ENCODE measurements at places on chromosomes 3 and 15. TPM values are rescaled to one million over a fixed set of nuclear protein-coding genes. Genes with fewer than 3 reads are reported as not detected.

Gene TNFSF10
- 30.8 TPM for total RNA-seq

Gene PLSCR2
- total RNA-seq, result not detected

Gene ANKRD34C
- not detected for total RNA-seq

Gene WNT5A
- total RNA-seq, result 109 TPM

Gene PRR23A
- total RNA-seq, result not detected

Gene SLC6A11
- total RNA-seq, result 1.6 TPM

Gene ISLR
- 0.29 TPM for total RNA-seq

Gene IL5RA
- total RNA-seq, result 0.80 TPM

Gene AP3B2
- total RNA-seq, result 0.24 TPM

Gene CPNE4
- total RNA-seq, result not detected

Gene LYZL4
- 0.23 TPM for total RNA-seq

Gene SMCO1
- total RNA-seq, result not detected

Gene BTD
- 10.6 TPM for total RNA-seq

Gene SGO1
- total RNA-seq, result 13.3 TPM

DNA sequence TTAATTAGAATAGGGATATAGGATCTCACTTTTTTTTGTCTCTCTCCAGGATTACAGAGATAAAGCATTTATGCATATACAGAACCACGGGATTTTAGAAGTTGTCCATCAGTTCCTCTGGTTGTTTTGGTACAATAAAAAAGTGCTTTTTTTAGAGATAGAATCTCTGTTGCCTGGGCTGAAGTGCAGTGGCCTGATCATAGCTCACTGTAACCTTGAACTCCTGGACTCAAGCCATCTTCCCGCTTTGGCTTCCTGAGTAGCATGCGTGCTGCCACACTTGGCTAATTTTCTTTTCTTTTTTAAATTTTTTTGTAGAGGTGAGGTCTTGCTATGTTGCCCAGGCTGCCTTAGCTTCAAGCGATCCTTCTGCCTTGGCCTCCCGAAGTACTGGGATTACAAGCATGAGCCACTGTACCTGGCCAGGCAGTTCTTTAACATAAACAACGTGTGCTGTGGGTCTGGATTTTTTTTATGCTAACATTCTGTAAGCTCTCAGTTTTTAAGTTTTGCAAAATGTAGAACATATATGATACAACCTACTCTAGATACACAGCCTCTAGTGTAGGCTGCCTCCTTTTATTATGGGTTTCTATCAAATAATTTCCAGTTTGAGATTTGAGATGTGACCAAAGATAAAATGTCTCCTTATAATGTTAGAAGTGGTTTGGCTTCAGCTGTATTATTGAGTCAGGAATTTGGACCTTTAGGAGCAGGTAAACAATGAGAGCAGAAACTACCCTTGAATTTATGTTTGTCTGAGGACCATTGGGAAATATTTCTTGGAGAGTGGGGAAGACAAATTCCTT is 57.4 kb upstream of the ULK4 start:
- no peak for DNase-seq

DNA sequence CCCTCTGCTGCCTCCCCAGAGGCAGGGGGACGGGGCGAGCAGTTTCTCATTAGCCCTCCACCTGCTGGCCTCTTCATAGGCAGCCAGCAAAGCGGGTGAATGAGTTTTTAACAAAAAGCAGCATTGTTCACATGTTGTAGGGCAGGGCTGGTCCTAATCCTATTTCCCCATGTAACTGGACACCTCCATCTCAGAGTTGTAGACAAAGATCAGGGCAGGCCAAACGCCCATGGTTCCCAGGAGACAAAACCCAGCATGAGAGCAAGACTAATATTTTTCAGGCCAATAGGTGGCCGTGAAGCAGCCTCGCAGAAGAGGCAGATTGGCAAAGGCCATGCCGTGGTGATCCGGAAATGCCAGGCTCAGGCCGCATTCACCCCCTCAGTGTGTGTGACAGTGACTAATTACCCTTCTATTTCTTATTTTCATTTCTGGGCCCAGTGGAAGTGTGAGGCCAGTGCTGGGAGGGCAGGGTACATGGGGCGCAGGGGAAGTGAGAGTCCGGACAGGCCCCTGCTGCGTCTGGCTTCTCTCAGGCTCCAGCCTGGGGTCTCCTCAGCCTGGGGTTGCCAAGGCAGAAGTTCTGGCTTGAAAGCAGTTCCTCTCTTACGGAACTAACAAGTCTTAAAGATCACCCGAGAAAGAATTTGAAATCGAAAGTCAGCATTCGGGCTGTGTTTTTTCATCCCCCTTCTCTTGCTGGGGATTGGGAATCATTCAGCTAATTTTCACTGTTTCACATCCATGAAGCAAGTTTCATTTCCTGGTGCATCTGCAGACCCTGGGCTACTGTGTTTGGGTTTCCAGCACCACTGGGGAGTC is 64.8 kb downstream of the BOC start:
- DNase-seq, result peak; percentile 85

- DNase-seq, result no peak
Observed at GRCh38 chr15:79831604-79832003, 65.2 kb downstream of the MTHFS start.

GRCh38 chr3:161644891-161645635 is 148.5 kb downstream of the OTOL1 start:
- DNase-seq, result no peak

- no peak for DNase-seq
Observed at GRCh38 chr3:32641356-32641755, 43.6 kb upstream of the CNOT10 start.

- no peak for DNase-seq
Observed at GRCh38 chr3:86961297-86961696, 29.7 kb downstream of the VGLL3 start.

DNA sequence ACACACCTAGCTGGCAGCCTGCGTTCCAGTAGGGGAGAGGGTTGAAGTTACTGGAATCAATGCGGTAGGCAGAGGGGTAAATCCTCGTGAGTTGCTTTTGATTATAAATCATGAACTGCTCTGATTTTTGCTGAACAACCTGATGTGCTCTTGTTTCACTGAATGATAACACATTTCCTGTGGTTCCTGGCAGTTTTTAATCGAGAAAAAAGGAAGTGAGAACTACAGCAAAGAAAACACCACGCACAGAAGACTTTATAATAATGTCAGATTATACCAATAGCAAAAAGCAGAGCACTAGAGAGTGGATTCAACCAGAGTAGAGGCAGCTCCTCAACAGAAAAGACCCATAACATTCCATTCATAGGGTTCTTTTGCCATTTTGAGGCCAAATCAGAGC is 200.8 kb upstream of the STRIT1 start:
- no peak for DNase-seq

- DNase-seq, result peak; percentile 71
Observed at GRCh38 chr3:99686955-99687612, 48.7 kb downstream of the COL8A1 start.

DNA sequence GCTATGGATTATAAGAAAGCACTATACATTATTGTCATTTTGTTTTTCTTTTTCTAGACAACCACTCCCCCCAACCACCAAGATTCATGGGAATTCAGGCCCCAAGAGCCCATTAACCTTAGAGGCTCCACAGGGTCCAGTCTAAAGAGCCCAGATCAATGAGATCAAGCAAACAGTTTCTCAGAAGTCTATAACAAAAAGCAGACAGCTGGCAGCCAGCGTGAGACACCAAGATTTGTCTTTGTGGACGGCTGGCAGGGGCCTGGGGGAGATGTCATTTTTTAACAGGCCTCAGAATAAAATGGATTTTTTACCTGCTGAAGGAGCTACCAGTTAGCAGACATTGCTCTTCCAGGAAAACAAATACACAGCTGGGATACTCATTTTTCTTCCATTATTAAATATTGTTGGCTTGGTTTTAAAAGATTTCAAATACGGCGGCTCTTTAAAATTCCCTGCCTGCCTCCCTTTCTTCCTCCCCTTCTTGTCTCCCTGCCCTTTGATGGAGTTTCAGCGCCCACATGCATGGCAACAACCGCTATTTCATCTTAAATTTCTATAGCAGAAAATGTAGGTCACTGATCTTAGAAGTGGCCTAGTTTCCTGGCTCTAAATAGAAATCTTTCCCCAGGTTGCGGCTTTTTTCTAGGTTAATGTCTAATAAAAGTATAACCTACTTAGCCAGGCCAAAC is 130.6 kb downstream of the FAM174B start:
- DNase-seq, result no peak

DNA sequence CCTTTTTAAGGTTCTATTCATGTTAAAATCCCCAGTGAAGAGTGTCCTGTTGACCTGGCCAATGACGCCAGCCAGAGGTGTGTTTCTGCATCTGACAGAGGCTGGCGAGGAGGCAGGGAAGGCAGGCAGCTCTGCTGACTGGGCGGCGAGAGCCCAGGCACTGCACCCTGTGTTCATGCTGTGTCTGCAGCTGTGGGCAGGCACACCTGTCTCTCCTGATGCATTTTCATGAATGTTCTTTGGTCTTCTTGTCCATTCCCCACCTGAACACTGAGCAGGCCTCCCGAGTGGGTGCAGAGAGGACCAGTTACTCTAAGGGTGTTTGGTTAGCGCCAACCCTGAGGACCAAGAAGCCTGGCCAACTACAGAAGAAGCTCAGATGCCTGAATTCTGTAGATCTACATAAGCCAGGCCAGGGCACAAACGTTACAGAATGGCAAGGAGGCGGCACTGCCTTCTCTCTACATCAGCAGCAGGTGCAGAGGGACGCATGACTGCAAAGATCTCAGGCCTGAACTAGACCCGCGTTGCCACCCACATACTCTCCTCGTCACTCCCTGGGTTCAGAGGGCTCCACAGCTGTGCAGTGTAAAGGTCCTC is 233.7 kb downstream of the OCA2 start:
- no peak for DNase-seq

GRCh38 chr15:87752250-87752951 is 504.1 kb downstream of the NTRK3 start:
- DNase-seq, result peak; percentile 69

DNA sequence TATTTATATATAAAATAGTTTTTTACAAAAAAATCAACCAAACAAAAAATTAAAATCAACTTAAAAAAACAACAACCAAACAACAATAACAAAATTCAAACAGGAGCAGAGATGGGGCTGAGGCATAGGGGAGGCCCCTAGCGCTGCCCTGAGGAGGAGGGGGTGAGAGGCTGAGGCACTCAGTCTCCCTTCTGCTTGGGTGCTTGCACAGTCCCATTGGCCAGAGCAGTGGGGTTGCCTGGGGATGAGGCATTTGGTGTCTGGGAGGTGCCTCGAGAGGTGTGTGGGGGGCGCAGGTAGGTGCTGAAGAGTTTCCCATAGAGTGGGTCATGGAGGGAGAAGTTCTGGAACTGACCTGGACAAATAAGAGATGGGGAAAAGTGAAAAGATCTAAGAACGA is 8.0 kb downstream of the LPCAT4 start:
- no peak for DNase-seq

DNA sequence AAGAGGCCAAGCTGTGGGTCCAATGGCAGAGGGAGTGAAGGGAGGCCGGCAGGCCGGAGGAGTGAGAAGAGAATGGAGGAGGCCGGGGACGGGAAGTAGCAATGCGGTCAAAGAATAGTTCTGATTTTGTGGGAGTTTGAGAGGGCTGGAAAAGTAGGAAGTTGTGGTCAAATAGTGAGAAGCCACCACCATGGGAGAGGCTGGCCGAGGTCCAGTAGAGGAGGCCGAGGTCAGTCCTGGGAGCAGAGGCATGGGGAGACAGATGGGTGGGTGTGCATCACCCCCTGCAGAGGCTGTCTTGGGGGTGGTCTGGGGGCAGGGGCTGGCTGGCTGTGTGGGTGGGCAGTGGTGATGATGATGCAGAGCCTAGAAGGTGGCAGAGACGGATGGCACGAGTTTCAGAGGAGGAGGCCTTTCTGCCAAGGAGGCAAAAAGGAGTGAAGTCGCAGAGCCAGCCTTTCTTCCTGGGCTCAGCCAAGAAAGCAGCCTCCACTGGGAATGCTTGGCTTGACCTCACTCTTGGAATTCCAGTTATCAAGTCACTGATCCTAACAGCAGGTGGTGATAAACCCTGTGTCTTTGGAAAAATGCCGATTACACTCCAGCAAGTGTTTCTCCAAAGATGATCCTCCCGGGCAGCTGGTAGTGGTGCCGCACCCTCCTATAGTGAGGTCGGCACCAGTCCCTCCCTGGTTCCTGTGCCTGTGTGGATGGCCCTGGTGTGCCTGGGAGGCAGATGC is 57.3 kb downstream of the ARNT2 start:
- peak; percentile 42 for DNase-seq

- DNase-seq, result no peak
Observed at GRCh38 chr3:168044049-168044448, 51.7 kb downstream of the GOLIM4 start.

GRCh38 chr15:43519196-43519595 is 1.8 kb downstream of the MAP1A start:
- DNase-seq, result no peak

- no peak for DNase-seq
Observed at GRCh38 chr3:139769796-139770195, 92.0 kb upstream of the NMNAT3 start.

GRCh38 chr3:119240101-119240590 is 532 bp downstream of the B4GALT4 start:
- DNase-seq, result peak; percentile 15

GRCh38 chr15:43086551-43086950 is 19.3 kb downstream of the UBR1 start:
- no peak for DNase-seq

GRCh38 chr15:65306551-65306950 is 2.1 kb downstream of the RNU5B-1 start:
- no peak for DNase-seq

DNA sequence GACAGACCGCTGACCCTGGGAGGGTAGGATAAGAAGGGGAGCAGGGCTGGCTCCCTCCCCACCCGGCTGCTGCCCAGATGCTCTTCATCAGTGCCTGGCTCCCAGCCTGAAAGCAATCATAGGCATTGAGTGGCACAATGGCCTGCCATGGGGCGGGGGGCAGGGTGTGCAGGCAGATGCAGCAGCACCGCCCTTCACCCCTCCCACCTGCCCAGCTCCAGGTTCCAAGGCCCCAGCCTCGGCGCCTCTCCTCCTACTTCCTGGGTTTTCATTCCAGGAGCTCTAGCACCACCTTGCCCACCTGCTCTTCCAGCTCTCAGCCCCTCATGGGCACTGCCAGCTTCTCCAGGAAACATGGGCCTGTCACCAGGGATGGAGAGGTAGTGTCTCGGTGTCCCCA is 101.7 kb downstream of the MEGF11 start:
- no peak for DNase-seq

DNA sequence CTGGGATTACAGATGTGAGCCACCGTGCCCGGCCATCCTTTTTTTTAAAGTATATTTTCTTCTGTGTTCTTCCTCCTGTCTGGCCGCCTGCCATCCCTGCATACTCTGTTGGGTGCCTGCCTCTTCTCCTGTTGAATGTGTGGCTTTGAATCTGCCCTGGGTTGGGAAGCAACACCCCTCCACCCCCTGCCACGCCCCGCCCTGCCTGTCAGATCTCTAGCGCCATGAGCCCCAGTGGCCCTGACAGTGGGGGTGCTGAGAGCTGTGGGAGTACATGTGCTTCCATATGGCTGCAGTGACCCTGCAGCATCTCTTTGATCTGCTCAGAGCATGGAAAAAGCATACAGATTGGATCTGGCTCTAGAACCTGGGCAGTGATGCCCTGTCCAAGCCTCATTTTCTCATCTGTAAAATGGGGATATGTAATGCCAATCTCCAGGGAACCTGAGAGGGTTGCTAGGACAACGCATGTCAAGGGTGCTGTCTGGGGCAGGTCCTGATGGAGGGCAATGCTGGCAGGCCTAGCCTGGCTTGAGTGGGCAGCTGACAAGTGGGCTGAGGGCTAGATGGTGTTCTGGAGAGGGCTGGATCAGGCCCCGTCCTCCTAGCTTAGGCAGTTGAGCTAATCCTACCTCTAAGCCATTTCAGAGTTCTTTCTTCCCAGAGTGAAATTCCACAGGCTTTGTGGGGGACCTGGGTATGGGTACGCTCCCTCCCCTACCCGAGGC is 23.9 kb downstream of the CCDC13 start:
- DNase-seq, result no peak

- no peak for DNase-seq
Observed at GRCh38 chr15:68693071-68693470, 114.3 kb downstream of the CORO2B start.

- DNase-seq, result no peak
Observed at GRCh38 chr15:47813748-47814384, 96.6 kb downstream of the SEMA6D start.
